Daoy (cell line): ENCODE measurements at places on chromosomes 1 and 21. TPM values are rescaled to one million over a fixed set of nuclear protein-coding genes. Genes with fewer than 3 reads are reported as not detected.

GRCh38 chr1:65938506-65938905 is 145.8 kb downstream of the PDE4B start:
- DNase-seq, result no peak

DNA sequence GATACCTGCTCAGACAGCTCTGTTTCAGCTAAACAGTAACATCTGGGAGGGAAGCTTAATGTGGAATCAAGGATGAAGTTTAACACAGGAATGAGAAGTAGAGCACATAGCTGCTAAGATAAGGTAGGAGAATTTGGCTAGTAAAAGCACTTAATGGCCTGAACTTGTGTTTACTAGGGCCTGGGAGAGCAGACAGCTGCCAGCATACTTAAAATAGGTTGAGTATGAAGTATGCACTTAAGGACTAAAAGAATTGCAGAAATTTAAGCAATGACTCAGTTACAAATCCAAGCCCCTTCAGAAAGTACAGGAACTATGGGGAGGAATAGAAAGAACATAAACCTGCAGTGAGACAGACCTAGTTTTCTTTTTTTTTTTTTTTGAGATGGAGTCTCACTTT is 53.0 kb downstream of the BACH1 start:
- DNase-seq, result no peak

DNA sequence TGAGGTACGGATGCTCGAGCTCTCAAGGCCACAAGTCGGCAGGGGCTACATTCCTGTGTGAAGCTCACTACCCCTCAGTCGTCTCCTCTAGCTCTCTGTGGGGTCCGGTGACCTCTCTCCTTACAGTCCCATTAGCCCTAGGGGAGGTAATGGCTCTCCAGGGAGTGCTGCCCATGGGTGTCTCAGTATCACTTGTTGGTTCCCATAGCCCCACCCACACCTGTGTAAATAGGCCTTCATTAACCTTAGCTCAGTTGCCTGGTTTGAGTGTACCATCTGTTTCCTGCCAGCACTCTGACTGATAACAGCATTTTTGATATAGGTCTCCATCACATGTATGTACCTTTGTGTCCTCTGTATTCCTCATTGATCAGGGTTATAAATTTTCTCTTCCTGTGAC is 133.2 kb upstream of the KCNJ15 start:
- DNase-seq, result no peak

- no peak for DNase-seq
These were observed 19.1 kb upstream of the LAMC1 start for GRCh38 chr1:183004141-183004540.

TBX15 gene
- total RNA-seq, result 5.1 and 7.4 TPM in 2 replicates
